ENCODE measurements at places on chromosomes 3 and 15.

DNA sequence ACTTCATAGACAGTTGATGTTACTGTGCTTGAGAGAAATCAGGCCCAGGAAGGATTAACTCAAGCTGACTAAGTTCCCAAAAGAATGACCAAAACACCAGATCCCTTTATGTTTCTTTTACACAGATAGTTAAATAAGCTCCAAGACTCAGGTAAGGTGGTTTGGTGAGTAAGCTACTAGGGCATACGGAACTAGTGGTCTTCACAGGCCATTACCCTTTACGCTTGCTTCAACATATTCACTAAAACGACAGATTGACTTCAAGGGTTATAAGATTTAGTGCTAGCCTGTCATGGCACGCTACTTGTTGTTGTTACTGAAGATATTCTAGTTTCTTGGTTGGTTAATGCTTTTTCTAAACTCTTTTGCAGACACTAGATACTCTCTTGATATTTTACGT lies 369.3 kb downstream of the LPP start:
- no peak for DNase-seq

GRCh38 chr3:113194823-113195401 lies 16.4 kb upstream of the BOC start:
- DNase-seq, result peak; percentile 34

DNA sequence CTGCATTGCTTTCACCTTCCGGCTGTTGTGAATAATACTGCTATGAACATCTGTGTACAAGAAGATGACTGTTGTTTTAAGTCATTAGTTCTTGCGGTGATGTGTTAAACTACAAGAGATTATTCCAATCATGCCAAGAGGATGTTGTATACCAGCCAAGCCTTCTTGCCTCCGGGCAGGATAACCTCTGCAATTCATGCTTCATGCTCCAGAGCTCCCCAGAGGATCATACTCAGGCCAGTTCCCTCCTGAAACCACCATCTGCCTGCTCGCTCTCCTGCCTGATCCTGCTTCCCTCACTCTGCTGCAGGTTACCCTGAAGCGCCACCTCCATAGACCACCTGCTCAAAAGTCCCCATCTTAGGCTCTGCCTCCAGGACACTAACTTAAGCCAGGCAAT lies 187.1 kb upstream of the PROK2 start:
- DNase-seq, result no peak

GRCh38 chr15:83837945-83838571 lies 184.1 kb downstream of the ADAMTSL3 start:
- peak; percentile 6 for DNase-seq

GRCh38 chr3:39388741-39389248 lies 5.6 kb downstream of the SLC25A38 start:
- DNase-seq, result no peak

- DNase-seq, result no peak
Observed at GRCh38 chr15:76973362-76973743, 21.6 kb upstream of the PSTPIP1 start.

GRCh38 chr3:140931016-140931454 lies 10.6 kb upstream of the SLC25A36 start:
- no peak for DNase-seq

DNA sequence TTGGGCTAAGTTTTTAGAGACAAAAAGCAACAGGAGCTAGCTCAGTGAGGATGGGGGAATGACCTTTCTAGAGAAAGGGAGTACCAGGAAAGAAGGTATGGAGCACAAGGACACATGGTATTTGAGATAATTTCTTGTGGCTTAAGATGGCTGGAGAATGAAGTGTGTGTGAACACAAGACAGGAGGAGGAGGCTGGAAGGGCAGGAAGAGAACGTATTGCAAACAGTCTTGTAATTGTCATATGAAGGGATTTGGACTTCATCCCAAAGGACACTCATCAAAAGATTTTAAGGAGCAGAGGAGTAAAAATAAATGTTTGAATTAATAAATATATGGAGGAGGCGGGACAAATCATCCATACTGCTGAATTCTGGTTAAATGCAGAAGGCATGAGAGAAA lies 268.6 kb upstream of the NR2E3 start:
- no peak for DNase-seq

DNA sequence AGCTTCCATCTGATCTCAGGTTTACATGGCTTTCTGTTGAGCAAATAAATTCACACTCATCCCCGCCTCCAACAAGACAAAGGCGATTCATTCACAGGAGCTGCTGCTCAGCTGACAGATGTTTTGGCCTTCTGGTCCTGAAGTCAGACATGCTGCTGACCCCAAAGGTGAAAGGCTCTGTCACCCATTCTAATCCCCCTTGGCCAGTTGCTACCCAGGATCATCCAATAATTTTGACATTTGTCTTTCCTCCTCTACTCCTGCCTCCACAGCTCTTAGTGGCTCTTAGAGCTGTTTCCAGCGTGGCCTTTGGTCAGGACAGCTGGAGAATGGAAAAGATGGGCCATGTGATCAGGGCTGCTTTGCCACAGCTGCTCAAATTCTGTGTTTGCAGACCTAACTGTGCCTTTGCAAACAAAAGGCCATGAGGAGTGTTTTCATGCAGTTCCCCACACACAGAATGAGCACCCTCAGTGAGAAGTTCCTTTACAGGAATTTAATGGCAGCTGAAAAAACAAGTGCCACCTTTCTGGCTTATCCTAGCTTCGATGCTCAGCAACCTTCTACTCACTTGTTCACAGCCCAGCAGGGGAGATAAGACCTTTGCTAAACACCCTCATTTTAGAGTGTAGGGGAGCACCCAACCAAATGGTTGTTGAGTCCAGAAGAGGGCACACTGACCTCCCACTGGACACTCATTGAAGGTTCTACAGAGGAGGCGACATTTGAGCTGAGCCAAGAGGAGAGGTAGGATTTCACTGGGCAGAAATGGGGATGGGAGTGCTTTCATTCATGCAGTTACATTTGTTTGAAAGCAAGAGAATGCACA lies 39.0 kb downstream of the CYP19A1 start:
- DNase-seq, result no peak

GRCh38 chr15:85837881-85838280 lies 43.2 kb upstream of the KLHL25 start:
- no peak for DNase-seq

- DNase-seq, result no peak
Observed at GRCh38 chr3:165549665-165550064, 287.6 kb downstream of the BCHE start.

DNA sequence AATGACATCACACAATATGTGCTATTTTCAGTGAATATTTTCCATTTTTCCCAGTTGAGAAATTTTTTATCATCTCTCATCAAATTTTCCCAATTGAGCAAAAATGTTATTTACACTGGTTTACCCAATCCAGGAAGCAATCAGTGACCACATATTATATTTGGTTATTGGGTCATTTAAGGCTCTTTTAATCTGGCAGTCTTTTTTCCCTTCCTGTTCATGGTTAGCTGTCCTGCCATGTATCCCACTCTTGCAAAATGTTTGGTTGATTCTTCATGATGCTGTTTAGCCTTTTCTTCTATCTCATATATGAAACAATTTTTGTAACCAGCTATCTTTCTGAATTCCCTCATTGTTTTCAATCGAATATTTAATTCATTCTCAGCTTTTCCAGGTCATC lies 626.0 kb downstream of the RBMS3 start:
- DNase-seq, result no peak

DNA sequence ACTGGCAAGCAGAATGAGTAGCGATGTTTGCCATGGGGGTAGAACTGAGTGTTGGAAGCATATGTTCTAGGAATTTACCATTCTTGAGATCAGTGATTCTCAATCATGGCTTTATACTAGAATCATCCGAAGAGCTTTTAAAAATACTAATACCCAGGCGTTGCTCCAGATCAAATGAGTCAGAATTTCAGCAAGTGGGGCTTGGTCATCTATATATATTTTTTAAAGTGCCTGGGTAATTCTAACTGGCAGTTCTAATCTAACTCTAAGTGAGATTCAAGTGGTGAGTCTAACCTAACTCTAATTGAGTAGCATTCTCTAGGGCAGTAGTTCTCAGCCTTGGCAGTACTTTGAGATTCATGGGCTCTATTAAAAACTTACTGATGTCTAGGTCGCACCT lies 20.8 kb downstream of the TM4SF1 start:
- DNase-seq, result no peak

- DNase-seq, result peak; percentile 77
Observed at GRCh38 chr15:101088788-101089578, 162.9 kb downstream of the CHSY1 start.

DNA sequence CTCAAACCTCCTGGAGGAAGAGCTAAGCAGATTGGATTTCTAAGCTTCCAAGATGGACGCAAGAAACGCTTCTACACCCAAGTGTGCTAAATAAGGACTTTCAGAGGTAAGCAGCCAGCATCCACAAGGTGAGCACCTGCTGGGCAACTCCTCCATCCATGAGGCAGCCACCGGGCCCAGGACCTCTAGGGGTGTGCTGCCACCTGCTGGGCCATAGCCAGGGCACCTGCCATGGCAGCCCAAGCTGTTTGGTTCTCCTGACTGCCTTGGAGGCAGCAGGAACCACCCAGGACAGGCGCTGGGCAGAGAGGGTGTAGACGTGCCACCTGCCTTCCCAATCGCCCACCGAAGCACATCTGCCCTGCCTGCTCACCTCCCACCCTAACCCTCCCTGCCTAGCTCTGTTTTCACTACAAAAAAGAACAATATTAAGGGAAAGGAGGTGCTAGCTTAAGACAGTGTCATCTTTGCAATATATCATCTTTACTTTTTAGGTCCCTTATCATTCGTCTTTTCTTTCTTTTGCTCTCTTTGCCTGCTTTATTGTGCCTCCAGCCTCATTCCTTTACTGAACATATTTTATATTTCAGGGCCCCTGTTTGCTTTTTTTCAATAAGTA lies 12.9 kb downstream of the C15orf62 start:
- DNase-seq, result peak; percentile 48

GRCh38 chr3:112341386-112341785 lies 8.4 kb downstream of the CD200 start:
- DNase-seq, result no peak

DNA sequence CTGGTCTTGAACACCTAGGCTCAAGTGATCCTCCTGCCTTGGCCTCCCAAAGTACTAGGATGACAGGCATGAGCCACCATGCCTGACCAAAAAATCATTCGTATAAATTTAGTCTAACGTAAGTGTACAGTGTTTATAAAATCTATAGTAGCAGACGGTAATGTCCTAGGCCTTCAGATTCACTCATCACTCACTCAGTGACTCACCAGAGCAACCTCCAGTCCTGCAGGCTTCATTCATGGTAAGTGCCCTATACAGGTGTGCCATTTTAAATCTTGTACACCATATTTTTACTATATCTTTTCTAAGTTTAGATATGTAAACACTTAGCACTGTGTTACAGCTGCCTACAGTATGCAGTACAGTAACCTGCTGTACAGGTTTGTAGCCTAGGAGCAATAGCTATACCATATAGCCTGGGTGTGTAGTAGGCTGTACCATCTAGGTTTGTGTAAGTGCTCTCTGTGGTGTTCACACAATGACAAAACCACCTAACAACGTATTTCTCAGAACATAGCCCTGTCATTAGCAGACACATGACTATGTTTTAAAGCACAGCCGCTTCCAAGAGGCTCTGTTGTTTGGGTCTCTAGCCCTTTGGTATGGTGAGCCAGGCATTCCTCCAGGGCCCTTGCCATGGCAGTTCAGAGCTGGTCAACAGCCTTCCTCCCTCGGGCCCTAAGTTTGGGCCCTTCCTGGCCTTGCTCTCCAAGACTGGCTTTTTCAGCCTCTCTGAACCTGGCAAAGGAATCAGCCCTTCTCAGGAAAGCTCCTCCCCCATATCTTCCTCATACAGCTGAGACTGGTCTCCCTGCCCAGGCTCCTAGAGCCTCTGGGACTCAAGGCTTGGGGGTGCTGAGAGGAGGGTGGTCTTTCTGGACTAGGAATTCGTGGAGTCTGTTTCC lies 1.9 kb upstream of the CCDC9B start:
- DNase-seq, result no peak

DNA sequence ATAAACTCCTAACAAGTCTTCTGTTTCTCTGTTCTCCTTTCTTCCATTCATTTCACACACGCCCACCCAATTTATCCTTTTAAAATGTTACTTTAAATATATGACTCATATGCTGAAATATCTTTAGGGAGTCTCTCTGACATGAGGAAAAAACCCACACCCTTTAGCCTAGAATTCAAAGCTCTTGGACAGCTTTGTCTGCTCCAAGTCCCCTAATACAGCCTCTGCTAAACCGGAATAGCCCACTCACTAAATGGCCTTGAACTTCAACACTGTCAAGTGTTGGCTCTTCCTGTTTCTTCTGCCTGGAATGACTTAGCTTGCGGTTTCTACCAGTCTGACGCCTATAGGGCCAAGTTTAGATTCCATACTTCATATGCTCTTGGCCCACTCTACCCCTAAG lies 3.3 kb upstream of the CD96 start:
- no peak for DNase-seq

DNA sequence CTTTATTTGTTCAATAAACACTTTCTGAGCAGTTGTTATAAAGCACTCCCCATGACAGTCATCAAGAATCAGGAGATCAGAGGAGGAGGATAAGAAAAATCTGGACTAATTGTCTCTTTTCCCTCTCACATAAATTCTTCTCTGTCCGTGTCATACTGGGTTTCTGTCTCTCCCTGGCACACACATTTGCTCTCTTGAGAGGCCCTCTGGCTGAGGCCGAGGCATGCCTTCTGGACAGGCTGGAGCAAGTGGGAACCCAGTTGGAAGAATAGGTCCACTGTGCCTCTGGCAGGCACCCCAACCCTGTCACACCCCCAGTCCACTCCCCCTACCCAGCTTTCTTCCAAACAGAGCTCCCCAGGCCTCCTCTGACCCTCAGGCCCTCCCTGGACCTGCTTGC lies 315.8 kb downstream of the UACA start:
- no peak for DNase-seq

GRCh38 chr3:127849368-127849767 lies 27.1 kb upstream of the MGLL start:
- no peak for DNase-seq

DNA sequence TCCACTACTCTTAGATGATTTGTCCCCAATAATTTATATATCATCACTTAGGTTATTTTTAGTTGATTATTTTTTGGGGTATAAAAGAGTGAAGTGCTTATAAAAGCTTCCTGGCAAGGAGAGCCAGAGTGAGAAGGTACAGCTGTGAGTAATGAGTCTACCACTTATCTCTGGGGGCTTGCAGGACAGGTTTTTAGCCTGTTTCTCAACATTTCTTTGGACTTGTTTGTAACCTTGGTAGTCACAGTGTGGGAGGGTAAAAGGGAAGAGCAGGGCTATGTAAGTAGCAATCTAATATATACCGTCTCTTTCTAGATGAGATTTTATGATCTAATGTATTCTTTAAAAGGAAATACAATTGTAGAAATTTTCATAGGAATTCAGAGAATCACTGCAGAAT lies 321.3 kb upstream of the GOLIM4 start:
- no peak for DNase-seq

GRCh38 chr3:54895613-54896012 lies 32.2 kb downstream of the LRTM1 start:
- DNase-seq, result no peak

- DNase-seq, result no peak
Observed at GRCh38 chr3:53645754-53646153, 151.3 kb downstream of the CACNA1D start.

- DNase-seq, result no peak
Observed at GRCh38 chr3:101042996-101043686, 49.9 kb upstream of the ABI3BP start.

- no peak for DNase-seq
Observed at GRCh38 chr3:196517919-196518318, 2.8 kb upstream of the SMCO1 start.
